ENCODE measurements at places on chromosomes 3 and 15. TPM values are rescaled to one million over a fixed set of nuclear protein-coding genes. Genes with fewer than 3 reads are reported as not detected.

- no peak for DNase-seq
Measured at GRCh38 chr3:43236008-43236407, 50.3 kb upstream of the SNRK start.

DNA sequence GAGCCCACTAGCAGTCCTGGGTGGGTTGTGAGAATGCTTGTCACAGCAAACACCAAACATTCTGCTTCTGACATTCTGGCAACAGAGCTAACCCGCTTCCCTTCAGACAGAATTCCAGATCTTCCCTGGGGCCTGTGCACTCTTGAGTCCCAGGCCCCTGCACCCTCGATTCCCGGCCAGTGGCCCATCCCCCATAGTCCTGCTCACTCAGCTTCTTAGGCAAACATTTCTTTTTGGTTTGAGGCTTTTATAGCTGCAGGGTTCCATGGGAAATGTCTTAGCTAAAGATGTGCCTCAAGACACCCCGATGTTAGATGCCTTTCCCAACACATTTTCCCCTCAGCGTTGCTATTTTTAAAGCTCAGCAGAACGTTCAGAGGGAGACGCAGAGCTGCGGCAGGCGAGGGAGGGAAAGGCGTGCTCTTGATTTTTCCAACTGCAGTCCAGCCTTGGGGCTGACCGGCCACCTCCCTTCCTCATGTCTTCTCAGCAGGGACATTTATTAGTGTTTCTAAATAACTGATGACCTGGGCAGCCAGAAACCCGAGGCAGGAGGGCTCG lies 35.2 kb downstream of the ABTB1 start:
- DNase-seq, result no peak

- DNase-seq, result peak; percentile 49
Measured at GRCh38 chr3:24683633-24684384, 189.2 kb upstream of the THRB start.

Gene SUCLG2
- total RNA-seq, result 39.3 TPM

DNA sequence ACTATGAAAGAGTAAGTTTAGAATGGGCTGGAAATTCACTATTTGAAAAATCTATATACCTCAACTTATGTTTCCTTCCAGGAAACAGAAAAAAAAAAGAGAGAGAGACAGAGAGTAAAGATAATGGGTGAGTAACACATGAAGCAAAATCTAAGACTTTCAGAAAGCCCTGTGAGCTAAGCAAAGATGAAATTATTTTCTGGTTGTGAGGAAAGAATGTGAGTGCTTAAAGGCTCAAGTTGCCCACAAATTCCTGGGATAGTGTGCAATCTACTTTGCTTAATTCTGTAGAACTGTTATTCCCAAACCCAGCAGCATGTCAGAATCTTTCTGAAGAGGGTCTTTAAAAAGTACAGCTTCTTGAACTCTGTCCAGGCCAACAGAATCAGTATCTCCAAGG lies 337.7 kb upstream of the AGTR1 start:
- no peak for DNase-seq

DNA sequence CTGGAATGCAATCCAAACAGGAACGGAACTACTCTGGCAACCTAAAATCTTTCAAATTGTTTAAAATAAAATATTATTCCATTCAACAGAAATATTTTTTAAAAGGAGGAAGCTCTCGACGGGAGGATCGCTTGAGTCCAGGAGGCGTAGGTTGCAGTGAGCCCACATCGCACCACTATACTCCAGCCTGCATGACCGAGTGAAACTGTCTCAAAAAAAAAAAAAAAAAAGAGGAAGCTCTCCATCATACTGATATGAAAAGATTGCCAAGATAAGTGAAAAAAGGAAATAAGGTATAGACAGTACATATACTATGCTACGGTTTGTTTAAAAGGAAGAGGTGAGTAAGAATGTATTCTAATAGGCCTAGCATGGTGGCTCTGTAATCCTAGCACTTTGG lies 3.6 kb downstream of the RAD18 start:
- DNase-seq, result no peak

Gene RAB11A
- total RNA-seq, result 283 TPM

- DNase-seq, result no peak
Measured at GRCh38 chr3:64163019-64163754, 62.1 kb downstream of the PRICKLE2 start.

GRCh38 chr3:62365391-62366125 lies 7.8 kb downstream of the FEZF2 start:
- no peak for DNase-seq

Gene IQCF5
- total RNA-seq, result not detected

DNA sequence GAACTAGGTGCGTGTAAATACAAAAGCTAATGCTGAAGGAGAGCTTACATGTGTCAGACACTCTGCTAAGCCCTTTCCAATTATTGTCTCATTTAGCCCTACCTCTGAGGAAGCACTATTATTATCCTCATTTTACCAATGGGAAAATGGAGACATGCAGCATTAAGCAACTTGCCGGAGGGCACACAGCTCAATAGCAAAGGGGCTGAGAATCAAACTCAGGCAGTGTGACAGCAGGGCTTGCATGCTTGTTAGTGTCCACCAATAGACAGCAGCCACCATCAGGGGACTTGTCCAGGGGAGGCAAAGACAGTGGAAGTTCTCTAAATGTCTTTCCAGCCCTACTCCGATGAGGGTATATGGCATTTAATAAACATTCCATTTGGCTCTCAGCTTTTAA lies 548.6 kb downstream of the MAGI1 start:
- no peak for DNase-seq

Gene IL17RE
- total RNA-seq, result 0.29 TPM

GRCh38 chr3:149468504-149469212 lies 5.8 kb upstream of the TM4SF4 start:
- DNase-seq, result no peak

- DNase-seq, result no peak
Measured at GRCh38 chr3:166291186-166291955, 454.1 kb upstream of the BCHE start.

DNA sequence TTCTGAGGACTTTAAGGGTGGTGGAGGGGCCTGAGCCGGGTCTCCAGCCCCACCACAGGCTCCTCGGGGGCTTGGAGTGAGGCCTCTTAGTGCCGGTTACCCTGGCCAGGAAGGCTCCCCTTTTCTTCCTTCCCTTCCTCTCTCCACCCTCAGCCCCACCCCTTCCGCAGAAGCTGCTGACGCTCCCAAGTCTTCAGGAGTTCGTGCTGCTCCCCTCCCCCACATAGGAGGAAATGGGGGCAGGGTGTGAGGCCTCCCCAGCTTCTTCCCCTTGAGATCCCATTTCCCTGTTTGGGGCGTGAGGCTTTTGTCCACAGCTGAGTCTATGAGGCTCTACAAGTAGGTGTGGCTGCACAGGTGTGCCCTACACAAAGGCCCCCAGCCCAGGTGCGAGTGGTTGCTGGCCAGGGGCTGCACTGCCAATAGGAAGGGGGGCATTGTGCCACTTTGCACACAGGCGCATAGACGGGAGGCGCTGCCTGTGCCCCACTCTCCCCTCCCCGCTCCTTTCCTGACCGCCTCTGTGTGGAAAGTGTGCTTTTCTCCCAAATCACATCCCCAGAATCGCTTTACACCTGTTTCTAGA lies 915 bp upstream of the CALML4 start:
- no peak for DNase-seq

Gene KLHL40
- not detected for total RNA-seq

DNA sequence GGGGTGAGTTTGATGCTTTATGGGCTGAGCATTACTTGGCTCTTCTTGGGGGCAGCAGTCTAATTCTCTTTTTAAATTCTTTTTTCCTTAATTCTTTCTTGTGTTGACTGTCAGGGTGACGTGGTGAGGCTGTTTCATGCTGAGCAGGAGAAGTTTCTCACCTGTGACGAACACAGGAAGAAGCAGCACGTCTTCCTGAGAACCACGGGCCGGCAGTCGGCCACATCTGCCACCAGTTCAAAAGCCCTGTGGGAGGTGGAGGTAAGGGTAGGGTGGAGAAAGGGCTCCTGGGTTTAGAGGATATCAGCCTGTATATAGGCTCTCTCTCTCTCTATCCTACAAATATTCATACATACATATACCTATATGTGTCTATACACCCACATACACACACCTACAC lies 152.3 kb downstream of the ITPR1 start:
- no peak for DNase-seq

Gene CATSPER2
- total RNA-seq, result 0.53 TPM

GRCh38 chr15:51131596-51132290 lies 37.0 kb upstream of the TNFAIP8L3 start:
- no peak for DNase-seq

DNA sequence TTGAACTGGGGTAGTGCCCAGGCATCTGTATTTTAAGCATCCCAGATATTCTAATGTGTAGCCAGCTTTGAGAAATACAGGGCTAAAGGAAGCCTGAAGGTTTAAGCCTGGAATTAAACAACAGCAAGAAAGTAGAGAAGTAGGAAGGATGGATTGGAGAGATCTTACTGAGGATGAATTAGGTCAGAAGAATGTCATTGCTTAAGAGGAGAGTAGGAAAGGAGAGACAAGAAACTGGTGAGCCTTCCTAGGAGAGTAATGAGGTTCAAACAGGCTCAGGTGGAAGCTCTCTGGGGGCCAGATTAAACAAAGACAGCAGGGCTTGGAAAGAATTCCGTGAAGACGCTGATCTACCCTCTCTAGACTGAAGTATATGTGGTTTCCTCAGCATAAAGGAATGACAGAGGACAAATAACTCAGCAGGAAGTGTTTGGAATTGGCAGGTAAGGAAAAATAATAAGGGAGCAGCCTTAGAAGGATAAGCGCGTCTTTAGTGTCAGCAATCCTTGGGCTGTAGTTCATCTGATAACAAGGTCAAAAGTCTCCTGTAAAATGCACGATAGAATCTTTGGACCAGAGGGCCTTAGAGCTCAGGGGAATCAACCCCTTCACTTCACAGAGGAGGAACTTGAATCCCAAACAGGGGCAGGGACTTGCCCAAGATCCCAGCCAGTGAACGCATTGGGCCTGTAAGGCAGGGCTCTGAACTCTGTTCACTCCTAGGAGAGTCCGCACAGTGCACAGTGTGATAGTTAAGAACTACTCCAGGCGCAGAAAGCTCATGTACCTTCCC lies 90.9 kb downstream of the TP63 start:
- DNase-seq, result no peak

DNA sequence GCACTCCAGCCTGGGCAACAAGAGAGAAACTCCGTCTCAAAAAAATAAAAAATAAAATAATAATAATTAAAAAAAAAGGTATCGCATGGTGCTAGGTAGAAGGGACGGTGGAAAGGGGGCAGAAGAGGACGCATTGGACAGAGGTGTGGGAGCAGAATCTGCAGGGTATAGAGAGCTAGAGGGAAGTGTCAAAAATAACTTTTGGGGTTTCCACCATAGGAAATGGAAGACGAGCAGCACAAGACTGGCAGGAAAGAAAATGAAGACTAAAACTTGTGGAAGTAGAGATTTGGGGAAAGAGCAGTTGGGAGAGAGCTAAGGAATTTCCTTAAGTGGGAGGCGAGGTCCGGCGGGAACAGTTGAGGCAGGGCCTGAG lies 585 bp upstream of the MKRN2 start:
- no peak for DNase-seq

Gene PRSS50
- total RNA-seq, result not detected

GRCh38 chr15:22253676-22254408 lies 173.5 kb downstream of the OR4M2 start:
- DNase-seq, result no peak

DNA sequence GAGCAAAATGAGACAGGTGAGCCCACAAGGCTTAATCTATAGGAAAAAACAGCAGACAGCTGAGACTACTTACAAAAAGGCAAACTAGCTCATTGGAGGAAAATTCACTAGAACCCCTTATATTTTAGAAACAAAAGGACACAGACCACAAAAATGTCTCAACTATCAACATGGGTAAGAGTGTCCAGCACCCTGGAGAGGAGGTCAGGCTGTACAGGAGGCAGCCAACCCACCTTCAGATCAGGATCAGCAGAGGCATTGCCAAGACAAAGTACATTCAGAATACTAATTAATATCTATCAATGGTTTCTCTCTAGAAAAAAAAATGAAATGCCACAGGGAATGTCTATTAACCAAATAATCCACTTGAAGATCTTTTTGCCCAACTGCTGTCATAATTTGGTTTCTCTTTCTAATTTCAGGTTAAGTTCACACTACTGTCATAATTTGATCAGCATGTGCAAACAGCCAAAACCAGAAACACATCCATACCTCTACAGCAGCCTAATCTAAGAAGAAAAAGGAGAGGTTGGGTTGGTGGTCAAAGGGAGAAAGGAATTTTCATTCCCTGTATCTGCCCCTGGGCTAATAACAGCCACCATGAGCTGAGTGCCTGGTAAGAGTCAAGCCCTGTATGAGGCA lies 26.0 kb upstream of the THBS1 start:
- no peak for DNase-seq

DNA sequence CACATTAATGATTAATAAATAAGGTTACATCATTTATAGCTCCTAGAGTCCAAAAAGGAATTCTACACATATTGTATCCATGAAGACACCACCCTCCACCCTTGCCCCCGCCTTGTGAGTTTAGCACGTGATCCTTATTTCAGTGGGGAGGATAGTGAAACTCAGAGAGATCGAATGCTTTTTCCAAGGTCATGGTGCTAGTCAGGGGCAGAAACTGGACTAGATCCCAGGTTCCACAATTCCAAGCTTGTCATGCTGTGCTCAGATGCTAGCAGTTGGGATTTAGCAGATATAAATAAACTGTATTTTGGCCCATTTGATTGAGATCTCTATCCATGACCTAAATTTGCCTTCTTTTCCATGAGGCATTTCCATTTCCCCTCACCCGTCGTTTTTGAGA lies 227.4 kb upstream of the THRB start:
- no peak for DNase-seq

Gene GRK7
- total RNA-seq, result not detected

DNA sequence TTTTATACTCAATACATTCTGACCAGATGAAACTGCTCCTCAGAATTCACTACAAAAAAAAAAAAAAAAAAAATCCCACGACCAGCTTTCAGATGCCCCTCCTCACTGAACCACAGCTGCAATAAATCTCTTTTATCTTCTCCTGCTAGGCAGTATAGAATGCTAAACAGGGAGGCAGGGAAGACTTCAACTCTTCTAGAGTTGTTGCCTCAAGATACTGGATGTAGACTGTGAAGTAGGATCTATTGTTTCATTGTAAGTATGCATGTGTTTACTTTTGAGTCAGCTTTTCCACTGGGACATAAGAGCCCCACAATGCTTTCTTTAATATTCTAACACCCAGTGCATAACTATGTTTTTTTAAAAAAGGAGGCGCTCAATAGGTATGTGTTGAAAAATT lies 401.4 kb downstream of the TBL1XR1 start:
- DNase-seq, result no peak

- DNase-seq, result peak; percentile 56
Measured at GRCh38 chr3:14431917-14432834, 29.8 kb downstream of the SLC6A6 start.

Gene SPRED1
- 51.0 TPM for total RNA-seq

Gene NCK1
- 43.8 TPM for total RNA-seq

Gene NEIL1
- total RNA-seq, result 0.29 TPM

Gene CKMT1B
- 55.2 TPM for total RNA-seq

Gene LRRIQ4
- not detected for total RNA-seq
